ENCODE measurements at places on chromosomes 16 and 17.
A peak's percentile ranks its signal among the peaks of the same experiment; 100 is the strongest.

GRCh38 chr16:48497932-48498768 is 111.8 kb downstream of the N4BP1 start:
- no peak for DNase-seq

GRCh38 chr16:87053016-87053982 is 263.9 kb downstream of the C16orf95 start:
- no peak for DNase-seq

GRCh38 chr17:67312265-67312664 is 54.1 kb downstream of the PSMD12 start:
- DNase-seq: no peak

DNA sequence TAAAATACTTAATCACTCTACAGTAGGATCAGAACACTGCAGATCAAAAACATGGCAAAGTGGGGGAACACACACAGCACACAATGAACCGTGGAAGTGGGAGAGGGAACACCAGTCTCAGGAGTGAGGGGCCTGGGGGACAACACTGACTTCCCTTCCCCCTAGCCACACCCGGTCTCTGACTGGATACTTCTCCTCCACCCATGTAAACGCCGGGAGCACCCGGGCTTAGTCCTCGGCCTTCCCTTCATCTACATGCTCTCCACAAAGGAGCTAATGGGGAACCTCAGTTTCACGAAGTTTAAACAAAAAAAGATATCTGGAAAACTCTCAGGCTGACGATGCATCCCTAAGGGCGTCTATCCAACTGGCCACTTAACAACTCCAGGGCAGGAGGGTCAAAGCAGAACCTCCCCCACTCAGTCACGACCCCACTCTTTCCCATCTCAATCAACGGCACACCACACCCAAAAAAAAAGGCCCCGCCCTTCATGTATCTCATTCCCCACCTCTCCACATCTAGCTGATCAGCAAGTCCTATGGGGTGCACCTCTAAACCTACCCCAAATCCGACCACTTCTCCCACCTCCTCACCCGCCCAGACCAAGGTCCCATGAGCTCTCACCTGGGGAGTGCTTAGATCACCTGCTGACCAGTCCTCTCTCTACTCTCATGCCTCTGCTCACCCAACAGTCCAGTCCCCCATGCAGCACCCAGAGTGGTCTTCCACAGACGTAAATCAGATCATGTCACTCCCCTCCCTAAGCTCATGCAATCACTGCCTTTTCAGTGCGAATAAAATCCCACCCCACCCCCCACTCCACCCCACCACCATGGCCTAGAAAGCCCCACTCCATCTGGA is 7.4 kb downstream of the ZDHHC7 start:
- DNase-seq: no peak

- DNase-seq: no peak
These were observed 75.2 kb downstream of the COX10 start for GRCh38 chr17:14144508-14144907.

DNA sequence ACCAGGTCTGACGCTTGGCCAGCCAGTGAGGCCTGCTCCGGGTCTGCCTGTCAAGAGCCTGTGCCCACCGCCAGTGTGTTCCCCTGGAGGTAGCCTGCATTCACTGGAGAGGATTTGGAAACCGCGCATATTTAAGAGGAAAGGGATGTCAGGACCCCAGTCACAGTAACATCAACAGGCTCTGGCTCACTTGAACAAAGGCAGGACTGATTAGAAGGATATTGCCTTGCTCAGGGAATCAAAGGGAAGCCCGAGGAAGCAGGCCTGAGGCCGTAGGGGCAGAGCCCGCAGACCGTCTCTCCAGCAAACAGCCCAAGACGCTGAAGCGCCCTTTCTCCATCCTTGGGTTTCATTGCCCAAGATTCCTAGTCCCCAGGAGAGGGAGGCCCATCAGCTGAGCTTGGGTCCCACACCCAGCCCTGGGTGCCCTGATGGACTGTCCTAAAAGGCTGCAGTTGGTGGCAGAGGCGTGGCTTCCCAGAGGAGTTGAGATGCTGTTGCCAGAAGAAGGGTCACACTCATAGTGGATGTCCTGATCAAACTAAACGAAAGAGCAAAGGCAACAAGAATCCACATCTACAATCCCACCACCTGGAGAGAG is 23.2 kb downstream of the NT5M start:
- DNase-seq: no peak

- DNase-seq: no peak
These were observed 12.8 kb downstream of the NOD2 start for GRCh38 chr16:50706250-50706649.

- DNase-seq: peak; percentile 39
These were observed 90.6 kb upstream of the CDH5 start for GRCh38 chr16:66275775-66276428.
